Bone marrow (tissue), 2 donors: ENCODE measurements at places on chromosomes 7 and 10.

- no peak for DNase-seq
Observed at GRCh38 chr7:44757311-44757710, 8.7 kb downstream of the ZMIZ2 start.

- DNase-seq, result no peak
Observed at GRCh38 chr7:64638822-64639221, 27.1 kb upstream of the ZNF107 start.

DNA sequence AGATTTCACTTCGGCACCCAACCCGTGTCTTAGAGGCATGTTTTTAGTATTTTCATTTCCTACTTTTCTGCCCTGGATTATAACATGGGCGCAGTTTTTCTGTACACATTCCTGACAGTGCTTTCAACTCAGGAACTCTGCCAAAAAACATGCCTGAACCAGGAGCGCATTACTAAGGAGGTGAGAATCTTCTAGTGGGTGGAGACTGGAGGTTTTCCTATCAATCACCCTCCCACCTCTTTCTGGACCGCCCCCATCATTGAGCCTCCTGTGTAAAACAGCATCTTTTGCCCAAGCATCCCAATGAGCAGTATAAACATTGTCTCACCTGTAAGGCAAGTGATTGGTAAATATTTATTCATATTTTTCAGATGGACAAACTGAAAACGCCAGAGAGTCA, 53.2 kb downstream of the STK17A start:
- no peak for DNase-seq

- no peak for DNase-seq
Observed at GRCh38 chr10:112491144-112491543, 44.1 kb downstream of the VTI1A start.

DNA sequence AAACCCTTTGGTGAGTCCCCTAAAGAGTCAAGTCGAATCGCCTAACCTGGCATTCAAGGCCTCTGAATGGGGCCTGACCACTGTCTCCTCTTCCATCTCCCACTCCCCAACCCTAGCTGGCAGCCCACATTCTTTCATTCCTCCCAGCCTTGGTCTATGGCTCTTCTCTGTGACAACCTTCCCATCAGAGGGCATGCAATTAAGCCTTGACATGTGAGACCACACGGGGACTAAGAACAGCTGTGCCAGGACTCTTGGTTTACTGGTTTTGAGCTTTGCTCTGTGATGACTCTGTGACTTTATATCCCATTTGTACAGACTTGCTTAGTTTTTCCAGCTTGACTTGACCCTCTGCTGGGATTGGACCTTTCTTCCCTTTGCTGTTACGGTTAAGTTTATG, 116.6 kb downstream of the BUB3 start:
- DNase-seq, result no peak

DNA sequence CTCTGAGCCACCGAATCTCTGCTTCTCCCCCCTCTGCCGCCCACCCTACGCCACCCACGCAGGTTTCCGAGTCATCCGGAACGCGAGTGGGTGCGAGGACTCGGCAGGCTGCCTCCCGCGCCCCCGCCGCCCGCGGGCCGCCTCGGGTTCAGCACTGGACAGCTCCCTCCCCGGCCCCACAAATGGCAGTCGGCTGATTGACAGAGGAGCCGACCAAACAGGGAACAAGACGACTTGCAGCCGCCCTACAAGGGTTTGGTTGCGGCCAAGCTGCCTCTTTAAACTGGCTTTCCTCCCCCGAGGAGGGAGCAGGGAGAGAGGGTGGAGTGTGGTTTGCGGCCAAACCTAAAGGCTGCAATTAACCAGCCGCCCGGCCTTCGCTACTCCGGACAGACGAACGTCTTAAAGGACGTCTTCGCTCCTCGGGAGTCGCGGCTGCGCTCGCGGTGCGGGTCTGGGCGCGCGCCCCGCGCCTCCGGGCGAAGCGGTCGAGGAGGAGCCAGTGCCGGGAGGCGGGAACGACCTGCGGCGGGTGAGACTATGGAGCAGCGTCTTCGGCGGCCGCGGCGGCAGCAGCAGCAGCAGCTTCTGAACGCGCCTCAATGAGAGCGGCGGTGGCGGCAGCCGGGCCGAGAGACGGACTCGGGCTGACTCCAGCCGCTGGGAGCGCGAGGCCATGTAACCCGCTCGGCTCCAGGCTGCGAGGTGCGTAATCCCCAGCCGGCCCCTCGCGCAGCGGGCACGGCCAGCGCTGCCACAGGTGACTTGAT, at the start of gene GPR158:
GPR158 (plus strand) TSS at position 541 of the 770 bp plus-strand sequence. CDS start 420 bp downstream, outside the sequence.
- DNase-seq, result no peak

DNA sequence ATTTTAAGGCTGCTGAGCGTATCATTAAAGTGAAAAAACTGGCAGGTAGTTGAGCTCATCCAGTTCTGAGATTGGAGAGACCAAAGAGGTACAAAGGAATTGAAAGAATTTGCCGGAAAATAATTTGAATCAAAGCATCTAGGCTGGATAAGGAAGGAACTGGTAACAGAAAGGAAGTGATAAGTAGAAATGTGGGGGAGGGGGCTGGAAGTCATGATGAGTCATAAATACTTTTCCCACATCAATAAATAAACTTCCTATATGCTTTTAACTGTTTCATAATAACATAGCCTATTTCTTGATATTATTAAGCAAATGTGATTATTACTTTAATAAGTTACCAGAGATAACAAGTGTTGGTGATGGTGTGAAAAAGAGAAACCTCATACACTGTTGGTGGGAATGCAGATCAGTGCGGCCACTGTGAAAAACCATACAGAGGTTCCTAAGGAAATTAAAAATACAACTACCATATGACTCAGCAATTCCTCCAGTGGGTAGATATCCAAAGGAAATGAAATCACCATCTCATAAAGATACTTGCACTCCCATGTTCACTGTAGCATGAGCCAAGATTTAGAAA, 27.0 kb downstream of the ZNF438 start:
- no peak for DNase-seq

- no peak for DNase-seq
Observed at GRCh38 chr10:80266513-80266863, 23.0 kb downstream of the MAT1A start.

- no peak for DNase-seq
Observed at GRCh38 chr10:12531305-12532220, 182.2 kb downstream of the CAMK1D start.

DNA sequence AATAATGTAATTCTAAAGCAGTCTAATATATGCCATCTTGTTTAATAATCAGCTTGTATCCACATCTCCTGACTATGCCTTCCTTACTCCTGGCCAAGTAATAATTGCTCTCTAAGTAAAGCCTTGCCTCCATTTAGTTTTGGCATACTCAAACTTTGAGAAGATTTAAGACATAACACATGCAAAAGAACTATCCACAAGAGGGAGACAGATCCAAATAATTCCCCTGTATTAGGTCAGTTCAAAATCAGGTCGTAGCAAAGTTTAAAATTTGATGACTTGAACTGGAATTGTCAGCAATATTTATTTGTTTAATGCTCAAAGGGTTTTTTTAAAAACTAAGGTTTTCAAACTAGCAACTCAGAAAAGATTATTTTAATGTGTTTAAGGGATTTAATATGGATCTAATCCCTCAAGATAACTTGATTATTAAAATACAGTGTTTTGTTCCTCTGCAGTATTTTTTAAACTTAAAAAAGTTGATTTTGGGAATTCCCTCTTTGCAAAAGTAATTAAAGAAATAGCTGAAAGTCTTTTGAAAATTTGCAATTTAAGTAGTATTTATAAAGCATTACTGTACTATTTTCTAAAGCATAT, 95.3 kb downstream of the HDAC9 start:
- no peak for DNase-seq

DNA sequence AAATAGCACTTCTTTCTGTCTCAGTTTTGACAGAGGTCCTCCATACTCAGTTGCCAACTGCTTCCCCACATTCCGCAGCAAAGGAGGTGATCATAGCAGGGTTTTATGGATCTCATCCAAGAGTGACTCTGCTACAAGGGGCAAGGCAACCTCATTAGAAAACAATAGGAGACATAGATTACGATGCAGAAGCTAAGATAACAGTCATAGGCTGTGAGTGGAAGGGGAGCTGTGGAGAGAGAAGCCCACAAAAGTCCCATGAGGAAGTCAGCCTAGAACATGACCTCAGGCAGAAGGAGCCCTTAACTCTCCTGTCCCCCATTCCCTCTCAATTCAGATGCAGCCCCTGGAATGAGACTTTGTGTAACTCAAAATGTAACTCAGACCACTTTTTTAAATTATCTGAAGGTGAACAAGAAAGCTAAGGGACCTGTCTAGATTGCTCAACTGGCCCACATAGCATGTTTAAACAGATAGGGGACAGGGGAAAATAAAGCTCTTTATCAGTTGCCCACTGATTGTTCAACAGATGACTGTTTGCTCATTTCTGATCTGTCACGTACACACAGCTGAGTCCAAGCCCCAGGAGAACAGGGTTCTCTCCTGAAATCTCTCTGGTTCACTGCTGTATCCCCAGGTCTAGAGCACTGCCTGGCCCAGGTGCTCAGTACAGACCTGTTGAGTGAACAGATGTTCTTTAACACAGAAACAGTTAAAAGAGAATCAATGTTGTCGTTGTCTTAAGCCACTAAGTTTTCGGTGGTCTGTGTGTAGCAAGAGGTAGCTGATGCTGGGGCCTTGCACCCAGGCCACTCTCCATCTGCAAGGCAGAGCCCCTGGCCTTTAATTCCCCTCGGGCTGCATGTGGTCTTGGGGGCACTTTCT, 1.5 kb upstream of the NCOA4 start:
- no peak for DNase-seq

- DNase-seq, result no peak
Observed at GRCh38 chr10:77104459-77104980, 533.1 kb downstream of the KCNMA1 start.

DNA sequence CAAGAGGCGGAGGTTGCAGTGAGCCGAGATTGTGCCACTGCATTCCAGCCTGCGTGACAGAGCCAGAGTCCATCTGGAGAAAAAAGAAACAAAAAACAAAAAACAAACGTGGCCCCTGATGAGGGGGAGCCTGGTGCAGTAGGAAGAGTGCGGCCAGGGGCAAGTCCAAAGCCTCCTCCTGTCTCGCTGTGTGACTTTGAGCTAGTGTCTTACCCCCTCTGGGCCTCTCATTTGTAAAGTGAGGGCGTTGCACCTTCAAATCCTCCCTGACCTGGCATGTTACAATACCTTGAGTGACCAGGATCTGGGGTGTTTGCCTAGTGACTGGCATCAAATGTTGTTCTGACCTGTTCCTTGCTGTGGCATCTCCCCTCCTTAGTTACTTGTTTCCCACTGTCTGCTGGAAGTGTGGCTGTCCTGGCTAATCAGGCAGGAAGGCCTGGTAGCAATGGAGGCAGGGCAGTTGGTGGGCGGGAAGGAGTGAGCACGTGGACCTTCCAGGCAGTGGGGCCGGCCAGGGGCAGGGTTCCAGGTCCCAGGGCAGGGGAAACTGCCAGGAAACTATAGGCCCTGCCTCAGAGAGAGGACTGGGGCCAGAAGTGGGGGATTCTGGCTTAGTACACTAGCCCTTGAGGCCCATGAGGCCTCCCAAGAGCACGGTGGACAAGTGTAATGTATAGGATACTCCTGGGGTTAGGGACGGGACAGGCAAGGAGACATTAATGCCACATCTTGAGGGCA, 24.5 kb upstream of the GOLGA7B start:
- DNase-seq, result no peak

DNA sequence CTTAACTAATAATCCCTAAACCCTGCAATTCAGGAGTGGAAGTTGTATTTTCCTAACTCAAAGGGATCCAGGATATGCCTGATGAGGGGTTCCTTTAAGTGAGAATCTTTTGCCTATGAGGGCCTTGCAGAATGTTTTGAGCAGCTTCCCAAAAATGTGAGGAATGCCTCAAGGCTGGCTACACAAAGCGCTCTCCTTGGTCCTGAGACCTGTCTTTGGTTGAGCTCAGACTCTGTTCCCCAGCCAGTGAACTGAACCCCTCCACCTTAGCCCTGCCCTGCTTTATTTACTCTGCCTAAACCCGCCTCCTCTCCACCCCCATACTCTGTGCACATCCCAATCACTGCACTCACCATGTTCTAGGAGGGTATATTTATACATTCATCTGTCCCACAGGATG, 108.6 kb downstream of the NRCAM start:
- DNase-seq, result no peak

DNA sequence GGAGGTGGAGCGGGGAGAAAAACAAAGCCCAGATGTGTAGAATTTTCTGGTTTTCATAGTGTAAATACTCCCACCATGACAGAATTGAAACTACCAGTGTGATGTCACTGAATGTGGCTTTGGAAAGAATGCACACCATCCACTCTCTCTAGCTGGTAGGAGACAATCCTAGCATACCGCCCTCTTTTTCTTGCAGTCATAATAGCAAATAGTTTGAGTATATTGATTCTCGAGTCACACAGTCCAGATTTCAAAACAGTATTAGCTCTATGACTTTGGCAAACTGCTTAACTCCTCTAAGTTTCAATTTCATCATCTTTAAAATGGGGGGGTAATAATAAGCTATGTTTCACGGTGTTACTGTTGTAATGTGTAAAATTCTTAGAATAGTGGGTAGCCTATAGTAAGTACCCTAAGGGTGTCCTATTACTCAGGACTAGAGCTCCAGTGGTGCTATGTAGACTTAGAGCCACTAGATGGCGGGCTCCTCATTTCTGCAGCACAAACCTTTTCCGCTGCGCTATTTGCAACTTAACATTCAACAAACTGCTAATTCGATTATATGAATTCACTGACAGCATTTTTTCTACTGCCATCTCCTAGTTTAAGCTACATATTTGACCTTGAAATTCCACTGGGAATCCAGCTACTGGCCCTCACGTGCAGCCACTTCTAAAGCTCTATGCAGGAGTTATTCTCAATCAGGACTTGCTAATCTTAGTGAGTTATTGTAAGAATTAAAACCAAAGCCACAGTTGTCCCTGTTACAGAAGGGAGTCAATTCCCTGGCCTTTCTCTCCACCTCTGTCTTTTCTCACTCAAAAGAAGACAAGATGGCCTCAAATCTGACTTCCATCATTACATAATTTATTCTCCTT, 18.7 kb downstream of the TAS2R40 start:
- no peak for DNase-seq

GRCh38 chr10:80462981-80463741, 9.1 kb downstream of the TSPAN14 start:
- DNase-seq, result peak; percentile 31

DNA sequence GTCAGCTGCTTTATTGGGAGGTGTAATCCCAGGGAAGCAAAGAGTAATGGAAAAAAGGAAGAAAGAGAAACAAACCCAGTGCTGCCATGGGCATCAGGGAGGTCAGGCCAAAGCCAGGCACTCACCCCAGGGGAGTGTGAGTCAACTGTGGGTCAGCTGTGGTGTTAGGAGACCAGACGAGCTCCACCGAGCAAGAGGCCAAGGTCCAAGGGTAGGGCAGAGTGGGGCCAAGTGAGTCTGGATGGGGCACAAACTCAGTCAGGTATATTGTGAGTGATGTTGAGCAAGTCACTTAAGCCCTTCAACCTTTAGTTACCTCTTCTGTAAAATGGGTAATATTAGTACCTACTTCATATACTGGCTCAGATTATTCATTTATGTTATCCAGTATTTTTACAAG, 30.4 kb upstream of the CDK13 start:
- no peak for DNase-seq
